ENCODE measurements at places on chromosomes 3 and 15.

DNA sequence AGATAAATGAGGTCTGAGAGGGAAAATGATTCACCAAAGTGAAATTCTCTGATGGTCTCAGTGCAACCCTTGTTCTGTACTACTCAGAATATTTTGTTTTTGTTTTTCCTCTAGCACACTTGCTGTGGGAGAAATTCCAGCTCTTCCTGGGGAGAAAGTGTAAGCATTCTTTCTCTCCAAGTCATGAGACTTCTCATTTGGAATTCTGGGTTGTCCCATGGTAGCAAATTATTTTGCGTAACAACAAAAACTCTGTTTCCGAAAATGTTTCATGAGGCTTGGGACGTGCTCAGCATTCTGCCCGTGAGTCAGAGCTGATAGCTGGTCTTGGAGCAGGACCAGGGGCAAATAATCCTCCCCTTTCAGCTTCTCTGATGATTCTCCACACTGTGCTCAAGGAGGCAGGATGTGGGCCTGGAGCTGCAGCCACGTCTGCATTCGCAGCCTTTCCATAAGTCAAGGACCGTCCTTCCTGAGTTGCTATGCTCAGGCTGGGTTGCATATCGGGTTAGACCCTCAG is 70.3 kb downstream of the SENP2 start:
- DNase-seq, result no peak

- DNase-seq, result no peak
Observed at GRCh38 chr3:172143739-172144497, 104.5 kb downstream of the FNDC3B start.

DNA sequence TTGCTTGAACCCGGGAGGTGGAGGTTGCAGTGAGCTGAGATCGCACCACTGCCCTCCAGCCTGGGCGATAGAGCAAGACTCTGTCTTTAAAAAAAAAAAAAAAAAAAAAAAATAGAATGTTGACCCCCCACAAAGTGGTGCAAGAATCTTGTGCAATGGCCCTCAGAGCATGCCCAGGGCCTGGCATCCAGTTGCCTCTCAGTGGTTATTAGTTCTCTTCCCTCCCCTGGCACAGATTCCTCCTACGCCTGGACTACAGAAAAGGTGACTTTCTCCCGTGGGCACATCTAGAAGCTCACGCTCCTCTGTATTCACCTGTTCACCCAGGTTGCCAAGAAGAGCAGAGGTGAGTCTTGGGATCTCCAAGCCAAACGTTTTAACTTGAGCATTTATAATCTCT is 36.7 kb downstream of the ACSBG1 start:
- DNase-seq, result no peak

DNA sequence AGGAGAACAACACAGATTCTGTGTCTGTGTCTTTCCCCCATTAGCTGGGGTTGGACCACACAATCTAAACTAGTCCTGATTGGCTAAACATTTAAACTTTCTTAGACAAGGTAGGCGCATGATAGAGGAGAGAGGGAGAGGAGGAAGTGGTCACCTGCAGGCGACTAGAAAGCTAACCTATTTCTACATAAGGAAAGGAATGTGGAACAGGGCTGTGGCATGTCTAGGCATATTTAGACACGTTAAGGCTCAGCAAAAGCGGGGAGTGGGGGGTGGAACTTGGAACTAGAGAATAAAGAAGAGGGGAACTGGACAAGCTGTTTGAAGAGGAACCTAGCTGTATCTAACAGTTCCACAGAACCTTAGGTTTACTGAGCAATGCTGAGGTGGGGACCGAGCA is 12.8 kb downstream of the LRRC28 start:
- no peak for DNase-seq

DNA sequence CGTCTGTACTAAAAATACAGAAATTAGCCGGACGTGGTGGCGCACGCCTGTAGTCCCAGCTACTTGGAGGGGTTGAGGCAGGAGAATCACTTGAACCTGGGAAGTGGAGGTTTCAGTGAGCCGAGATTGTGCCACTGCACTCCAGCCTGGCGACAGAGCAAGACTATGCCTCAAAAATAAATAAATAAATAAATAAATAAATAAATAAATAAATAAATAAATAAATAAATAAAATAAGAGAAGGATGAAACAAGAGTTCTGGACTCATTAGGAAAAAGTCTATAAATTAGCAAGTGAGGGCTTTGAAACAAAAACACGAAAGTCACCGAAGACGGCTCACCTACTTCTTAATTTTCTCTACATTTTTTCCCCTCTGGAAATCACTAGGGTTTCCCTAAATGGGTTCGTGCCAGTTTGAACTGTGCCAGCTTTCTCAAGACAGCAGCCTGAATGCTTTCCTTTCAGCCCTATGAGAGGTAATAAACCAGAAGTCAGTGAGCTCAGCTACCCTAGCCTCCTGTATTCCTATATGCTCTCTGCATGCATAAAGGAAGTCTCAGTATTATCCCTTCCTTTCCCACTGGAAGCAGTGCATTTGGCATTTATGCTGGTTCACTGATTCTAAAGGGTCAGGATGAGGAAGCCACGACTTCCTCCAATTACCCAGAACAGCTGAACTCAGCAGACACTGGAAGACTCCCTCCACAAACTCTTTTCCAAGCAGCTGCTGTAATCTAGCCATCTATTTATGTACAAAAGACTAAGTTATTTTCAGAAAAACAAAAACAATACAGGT is 266.9 kb downstream of the ZBBX start:
- DNase-seq, result no peak

- no peak for DNase-seq
Observed at GRCh38 chr3:155190691-155191090, 102.8 kb downstream of the STRIT1 start.

GRCh38 chr15:64158363-64159134 is 4.3 kb downstream of the PPIB start:
- no peak for DNase-seq

- DNase-seq, result no peak
Observed at GRCh38 chr3:150905339-150905738, at the start of gene MINDY4B. TSS of gene MINDY4B (minus strand) at chr3:150905439. CDS start at chr3:150905439, 0 bp downstream.

GRCh38 chr3:126127452-126127851 is 43.5 kb upstream of the SLC41A3 start:
- DNase-seq, result no peak

DNA sequence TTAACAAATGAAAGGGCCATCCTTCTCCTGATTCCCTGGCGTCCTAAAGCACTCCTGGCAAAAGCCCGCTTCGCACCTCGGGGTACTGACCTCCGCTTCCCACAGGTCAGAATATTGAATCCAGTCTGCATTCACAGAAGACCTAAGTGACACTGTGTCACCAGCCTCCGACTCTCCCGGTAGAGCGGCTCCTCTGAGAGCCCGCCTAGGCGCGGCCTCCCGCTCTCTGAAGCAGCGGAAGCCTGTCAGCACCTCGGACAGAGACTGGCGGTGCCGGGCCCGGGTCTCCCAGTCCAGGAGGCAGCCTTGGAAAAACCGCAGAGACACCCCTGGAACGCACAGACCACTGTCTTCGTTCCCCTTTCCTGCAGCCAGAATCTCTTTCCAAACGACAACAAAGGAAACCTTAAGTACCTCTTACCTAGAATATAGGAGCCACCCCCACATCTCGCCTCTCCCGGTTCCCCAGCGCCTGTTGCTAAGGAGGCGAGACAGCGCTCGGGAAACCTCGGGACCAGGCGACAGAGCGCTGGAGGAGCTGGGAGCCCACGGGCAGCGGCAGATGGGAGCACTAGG is 1.2 kb downstream of the GABRB3 start:
- DNase-seq, result no peak

DNA sequence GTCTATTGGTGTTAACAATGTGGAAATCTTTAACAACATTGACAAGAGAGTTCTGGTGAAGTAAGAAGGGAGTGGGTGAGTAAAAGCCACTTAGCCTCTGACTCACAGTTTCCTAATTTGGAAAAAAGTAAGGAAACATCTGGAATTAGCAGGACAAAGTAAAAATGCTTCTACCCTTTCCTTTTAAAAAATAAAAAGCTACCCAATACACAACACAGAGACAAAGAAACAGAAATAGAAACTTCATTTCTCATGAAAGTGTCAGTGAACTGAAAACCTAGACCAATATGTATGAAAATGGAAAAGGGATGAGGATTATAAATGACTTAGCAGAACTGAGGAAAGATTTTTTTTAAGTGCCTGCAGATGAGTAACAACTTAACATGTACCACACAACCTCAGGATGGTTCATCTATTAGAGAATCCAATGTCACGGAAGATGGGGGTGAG is 65.4 kb downstream of the SSR3 start:
- no peak for DNase-seq

- no peak for DNase-seq
Observed at GRCh38 chr15:63434576-63435186, 53.0 kb upstream of the CA12 start.

DNA sequence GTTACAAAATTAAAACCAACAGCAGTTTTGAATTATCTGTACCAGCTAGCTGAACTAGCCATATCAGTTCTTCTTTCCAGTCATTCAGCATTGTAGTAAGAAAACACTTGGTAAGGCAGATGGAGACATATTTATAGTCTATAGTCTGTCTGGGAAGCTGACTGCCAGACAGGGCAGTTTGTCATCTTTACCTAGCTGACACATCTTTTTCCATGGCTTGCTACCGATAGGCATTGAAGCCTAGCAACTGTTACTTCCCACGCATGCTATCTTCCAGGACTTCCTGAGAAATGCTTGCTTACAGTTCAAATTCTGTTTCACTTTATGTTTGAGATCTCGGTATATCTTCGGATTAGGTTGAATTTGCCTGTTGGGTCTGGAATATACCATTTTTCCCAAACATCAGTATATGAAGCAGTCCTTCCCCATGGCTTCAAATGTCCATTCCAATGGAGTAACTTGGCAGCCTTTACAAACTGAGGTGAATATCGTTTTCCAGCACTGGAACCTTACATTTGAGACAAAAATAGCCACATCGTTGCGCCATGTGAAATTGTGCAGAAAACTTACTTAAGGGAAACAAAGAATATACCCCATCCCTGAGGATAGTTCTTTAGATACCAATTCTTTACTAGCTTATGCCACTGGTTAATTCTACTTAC is 8.8 kb downstream of the GNL3 start:
- DNase-seq, result no peak

- DNase-seq, result no peak
Observed at GRCh38 chr15:95024351-95024750, 793.0 kb downstream of the MCTP2 start.

DNA sequence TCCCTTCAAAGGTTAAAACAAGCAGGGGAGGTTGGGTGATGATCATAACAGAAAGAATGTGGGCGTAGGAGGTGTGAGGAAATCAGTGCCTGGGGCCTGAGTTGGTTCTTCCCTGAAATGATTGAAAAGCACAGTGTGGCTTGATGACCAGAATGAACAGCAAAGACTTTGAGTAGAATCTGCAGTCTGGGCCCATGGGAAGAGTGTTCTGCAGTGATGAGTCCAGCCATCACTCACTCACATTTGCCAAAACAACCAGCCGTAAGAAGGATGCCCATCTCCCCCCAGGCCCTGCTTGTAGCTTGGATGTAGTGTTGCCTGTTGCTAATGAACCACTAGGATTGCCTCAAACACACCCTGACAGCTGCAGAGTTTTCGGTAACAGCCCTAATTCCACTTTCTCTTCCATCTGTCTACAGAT is 67.9 kb downstream of the VGLL3 start:
- DNase-seq, result no peak

DNA sequence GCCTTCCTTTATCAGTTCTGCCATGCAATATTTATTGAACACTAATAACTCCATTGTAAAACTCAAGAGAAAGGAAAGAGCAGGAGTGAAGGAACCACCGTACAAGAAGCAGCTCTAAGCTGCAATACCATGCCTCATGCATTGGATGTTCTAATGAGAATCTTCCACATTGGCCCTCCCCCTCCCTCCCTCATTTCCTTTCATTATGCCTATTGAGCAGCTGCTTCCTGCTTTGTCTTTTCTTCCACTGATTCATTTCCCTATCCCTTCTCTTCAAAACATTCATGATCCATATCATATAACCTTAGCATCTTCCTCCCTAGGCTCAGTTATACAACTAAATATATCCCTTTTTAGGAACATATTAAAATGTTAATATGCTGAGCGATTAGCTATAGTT is 698.7 kb upstream of the GOLIM4 start:
- DNase-seq, result no peak

- no peak for DNase-seq
Observed at GRCh38 chr15:78368651-78369050, 28.5 kb downstream of the CRABP1 start.

- DNase-seq, result no peak
Observed at GRCh38 chr15:46080016-46080415, 445.2 kb downstream of the SQOR start.

GRCh38 chr15:99197856-99198255 is 51.5 kb downstream of the TTC23 start:
- DNase-seq, result no peak
